Common myeloid progenitor, CD34-positive (primary cell): ENCODE measurements at places on chromosomes 12 and 14.
A peak's percentile ranks its signal among the peaks of the same experiment; 100 is the strongest.

- DNase-seq = no peak
Measured at GRCh38 chr12:109064143-109064542, 11.8 kb downstream of the USP30 start.

GRCh38 chr12:45282411-45282810 is 66.5 kb downstream of the ANO6 start:
- no peak for DNase-seq

DNA sequence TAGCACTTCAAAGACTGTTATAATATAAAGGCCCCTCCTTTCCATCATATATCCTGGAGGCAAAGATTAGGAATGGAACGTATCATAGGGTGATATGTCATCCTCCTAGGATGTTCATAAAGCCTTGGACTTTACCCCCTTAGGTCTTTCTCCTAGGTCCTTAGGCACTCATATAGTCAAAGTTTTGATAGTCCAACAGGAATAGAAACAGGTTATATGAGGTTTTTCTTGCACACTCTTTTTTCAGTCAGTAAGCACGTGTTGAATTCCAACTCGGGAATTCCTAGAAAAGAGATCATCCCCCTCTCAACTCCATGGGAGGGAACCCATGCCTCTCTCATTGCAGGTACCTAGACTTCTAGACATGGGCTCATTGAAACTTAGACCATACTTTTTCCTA is 20.1 kb upstream of the MAGOHB start:
- no peak for DNase-seq

- no peak for DNase-seq
Measured at GRCh38 chr14:64038841-64039542, 186.2 kb downstream of the SYNE2 start.

GRCh38 chr12:47223031-47223847 is 143.5 kb upstream of the AMIGO2 start:
- peak; percentile 21 for DNase-seq

- DNase-seq = no peak
Measured at GRCh38 chr12:117936722-117937484, 31.9 kb downstream of the KSR2 start.

GRCh38 chr12:52812749-52813148 is 1.2 kb downstream of the KRT4 start:
- DNase-seq = peak; percentile 5

DNA sequence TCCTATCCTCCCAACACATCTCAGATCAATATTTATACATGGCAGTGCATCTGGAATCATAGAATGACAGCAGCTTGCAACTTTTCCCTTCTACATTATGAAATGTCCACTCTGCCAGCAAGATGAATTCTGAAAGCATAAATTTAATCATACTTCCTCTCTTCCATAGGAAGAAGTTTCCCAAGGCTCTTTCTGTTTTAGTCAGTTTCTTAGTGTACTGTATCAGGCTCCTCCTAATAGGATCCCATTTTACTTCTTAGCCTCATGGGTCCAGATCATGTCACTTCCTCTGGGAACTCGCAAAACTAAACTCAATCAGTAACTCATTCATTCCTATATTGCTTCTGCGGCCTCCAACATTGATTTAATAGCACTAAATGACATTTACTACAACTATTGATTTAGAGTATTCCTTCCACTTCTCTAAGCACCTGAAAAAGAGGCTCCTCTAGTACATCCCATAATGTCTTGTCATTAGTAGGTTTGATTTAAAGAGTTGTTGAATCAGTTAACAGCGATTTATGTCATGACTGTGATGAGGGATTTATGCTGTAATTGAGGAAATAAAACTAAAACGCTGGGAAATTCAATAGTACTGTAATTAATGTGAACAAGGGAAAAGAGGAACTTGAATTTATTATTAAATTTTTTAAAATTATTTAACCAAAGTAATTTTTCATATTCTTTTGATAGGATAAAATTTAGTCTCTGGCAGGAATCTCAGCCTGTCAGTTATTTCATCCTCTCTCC is 4.0 kb downstream of the CLEC1A start:
- DNase-seq = peak; percentile 24

DNA sequence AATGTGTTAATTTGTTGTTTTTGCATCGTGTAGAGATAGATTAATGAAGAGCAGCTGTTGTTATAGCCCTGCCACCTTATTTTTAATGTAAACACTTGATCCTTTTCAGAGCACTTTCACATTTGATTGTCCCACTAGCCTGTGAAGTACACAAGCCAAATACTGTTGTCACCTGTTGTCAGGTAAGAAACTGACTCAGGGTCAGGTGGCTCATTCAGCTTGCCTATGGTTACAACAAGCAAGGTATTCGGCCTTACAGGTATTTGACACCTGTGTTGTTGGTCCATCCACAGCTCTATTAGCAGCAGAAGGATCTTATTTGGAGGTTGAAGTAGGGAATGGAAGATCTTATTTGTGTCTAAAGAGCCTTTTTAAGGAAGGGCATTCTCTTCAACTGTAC is 108.9 kb downstream of the GPR135 start:
- DNase-seq = no peak

DNA sequence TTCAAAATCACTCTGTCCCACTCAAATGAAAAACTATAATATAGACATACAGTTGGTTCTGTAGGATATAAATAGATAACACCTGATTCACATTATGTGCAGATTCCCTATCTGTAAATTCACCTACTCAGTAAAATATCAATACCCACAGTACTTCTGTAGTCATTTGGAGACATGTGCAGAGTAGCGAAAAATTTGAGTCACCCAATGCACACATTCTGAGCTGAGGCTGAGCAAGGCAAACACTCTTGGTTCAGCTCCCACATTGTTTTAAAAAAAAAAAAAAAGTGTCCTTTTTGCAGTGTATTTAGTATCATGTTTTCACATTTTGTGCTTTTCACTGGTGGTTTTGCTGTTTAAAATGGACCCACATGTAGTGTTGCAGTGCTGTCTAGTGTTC is 27.3 kb upstream of the BBS10 start:
- DNase-seq = no peak

GRCh38 chr12:11723993-11724392 is 74.5 kb downstream of the ETV6 start:
- no peak for DNase-seq

GRCh38 chr14:70782361-70782760 is 27.0 kb downstream of the MAP3K9 start:
- peak; percentile 61 for DNase-seq

GRCh38 chr12:50213439-50213838 is 46.3 kb upstream of the CERS5 start:
- no peak for DNase-seq

DNA sequence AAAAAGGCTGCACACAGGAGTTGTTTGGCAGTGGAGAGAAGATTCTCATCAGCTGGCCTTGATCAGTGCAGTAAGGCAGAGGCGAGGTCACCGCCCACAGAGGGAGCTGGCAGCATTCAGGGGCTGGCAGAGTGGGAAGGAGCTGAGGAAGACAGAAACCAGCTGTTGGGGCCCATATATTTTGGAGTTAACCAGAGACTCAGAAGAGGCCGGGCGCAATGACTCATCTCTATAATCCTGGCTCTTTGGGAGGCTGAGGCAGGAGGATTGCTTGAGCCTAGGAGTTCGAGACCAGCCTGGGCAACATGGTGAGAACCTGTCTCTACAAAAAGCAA is 17.7 kb downstream of the SMCO2 start:
- DNase-seq = peak; percentile 77

GRCh38 chr12:65330331-65330730 is 51.8 kb downstream of the MSRB3 start:
- DNase-seq = no peak

- DNase-seq = no peak
Measured at GRCh38 chr14:49512571-49512970, 73.6 kb downstream of the RPS29 start.

DNA sequence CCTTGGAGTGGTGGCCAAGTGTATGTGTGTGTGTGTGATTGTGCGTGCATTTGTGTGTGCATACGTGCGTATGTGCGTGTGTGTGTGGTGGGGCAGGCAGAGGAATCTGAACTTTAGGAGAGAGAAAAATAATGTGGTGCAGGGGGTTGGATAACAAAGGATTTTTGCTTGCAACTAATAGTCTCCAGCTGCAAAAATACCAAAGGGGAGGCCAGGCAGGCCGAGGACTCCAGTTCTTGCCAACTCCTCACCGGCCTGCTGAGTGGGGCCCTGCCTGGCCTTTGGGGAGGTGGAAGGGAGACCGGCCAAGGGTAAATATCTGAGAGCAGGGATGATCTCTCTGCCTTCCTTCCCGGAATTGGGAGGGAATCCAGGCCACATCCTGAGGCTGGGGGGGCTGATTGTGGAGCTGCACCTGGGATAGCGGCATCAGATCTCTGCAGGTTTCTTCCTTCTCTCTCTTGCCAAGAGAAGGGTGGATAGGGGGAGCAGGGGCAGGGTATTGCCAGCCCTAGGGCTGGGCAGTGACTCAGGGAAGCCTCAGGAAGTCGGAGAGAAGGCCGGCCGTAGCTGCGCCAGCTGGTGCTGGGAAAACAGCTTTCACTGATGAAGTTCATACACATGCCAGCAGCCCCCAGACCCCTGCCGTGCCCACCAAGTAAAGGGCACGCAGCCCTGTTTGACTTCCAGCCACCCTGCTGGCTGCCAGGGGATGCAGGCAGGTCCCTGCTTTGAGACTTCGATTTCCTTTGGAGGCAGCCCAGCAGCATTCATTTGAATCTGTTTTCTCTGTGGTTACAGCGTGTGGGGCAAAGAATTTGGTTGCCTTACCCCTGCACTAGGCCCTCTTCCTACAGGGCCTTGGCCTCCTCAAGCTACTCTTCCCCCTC is 4.6 kb upstream of the LRP1-AS start:
- DNase-seq = no peak

DNA sequence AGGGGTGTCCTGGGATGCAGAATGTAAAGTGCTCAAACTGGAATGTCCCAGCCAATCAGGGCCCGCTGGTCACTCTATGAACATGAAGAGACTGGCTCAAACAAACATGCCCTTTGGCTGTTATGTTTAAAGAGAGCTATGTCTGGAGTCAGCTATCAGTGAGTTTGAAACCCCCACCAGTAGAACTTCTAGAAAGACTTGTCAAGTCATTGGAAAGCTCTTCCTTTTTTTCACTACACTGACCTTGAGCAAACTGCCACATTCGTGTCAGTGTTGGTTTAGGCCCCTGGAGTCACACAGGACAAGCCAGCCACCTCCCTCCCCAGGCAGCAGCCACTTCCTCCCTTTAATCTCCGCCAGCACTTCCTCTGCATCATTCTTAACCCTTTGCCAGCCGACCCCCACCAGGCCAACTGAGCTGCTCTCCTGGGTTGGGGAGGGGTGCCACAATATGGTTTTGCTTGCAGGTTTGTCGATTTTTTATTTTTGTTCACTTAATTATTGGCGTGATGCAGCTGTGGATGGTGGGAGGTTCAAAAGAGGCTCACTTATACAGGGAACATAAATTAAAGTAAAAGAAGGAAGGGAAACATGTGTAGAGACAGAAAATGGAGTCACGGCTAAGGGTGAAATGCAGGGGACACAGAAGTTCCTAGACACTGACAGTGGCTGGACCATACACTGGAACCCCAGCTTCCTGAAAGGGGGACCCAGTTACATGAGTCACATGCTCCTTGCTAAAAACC is 25.3 kb downstream of the CMKLR1 start:
- DNase-seq = peak; percentile 88

DNA sequence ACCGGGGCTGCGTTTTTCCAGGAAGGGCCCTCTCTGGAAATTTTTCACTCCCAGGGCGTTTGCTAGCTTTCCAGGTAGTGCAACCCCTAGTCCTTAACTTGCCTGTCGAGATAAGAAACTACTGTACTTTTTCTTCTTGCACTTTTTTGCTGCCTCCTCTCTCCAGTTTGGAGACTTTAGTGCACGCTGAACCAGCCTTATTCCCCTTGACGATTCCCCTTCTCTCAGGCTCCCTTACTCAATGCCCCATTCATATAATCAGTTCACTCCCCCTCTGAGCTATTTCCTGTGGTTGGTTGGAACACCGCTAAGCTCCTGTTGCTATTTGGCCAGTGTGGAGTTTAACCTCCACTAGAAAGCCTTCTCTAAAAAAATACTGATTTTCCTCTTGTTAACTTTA is 682 bp downstream of the CREBL2 start:
- peak; percentile 28 for DNase-seq

DNA sequence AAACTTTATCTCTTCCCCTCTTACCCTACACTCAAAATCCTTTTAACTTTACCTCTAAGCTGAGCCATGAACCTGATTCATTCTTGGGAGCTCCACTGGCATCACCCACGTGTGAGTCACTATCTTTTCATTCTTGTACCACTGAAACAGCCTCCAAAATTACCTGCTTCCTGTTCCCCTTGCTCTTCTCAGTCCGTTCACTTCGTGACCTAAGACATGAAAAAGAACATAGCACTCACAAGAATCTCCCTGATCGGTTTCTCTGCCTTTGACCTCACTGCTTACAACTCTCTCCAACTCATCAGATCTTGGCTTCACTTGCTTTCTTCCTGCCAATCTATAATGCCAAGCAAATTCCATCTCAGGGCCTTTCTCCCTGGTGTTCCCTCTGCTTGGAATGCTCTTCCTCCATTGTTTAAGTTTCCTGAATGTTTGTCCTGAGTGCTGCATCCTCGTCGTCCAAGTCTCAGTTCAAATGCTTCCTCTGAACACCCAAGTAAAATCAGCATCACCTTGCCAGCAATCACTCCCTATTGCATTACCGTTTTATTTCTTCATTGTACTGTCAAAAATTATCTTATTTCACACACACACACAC is 9.2 kb downstream of the GLIPR1 start:
- DNase-seq = peak; percentile 35

- DNase-seq = no peak
Measured at GRCh38 chr14:35425850-35426249, 21.3 kb upstream of the NFKBIA start.

DNA sequence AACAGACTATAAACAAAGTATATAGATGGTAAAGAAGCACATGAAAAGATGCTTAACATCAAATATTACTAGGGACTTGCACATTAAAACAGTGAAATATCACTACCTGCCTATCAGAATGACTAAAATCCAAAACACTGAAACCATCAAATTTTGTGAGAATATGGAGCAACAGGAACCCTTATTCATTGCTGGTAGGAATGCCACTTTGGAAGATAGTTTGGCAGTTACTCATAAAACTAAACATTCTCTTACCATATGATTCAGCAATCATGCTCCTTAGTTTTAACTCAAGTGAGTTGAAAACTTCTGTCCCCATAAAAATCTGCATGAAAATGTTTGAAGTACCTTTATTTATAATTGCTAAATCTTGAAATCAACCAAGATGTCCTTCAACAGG is 297.6 kb downstream of the DAD1 start:
- no peak for DNase-seq
